ENCODE measurements at places on chromosomes 4 and X.
A peak's percentile ranks its signal among the peaks of the same experiment; 100 is the strongest.

GRCh38 chrX:11438767-11439166 lies 145.6 kb downstream of the AMELX start:
- no peak for DNase-seq

- DNase-seq = no peak
These were observed 55.5 kb downstream of the SHISA3 start for GRCh38 chr4:42452823-42453222.

DNA sequence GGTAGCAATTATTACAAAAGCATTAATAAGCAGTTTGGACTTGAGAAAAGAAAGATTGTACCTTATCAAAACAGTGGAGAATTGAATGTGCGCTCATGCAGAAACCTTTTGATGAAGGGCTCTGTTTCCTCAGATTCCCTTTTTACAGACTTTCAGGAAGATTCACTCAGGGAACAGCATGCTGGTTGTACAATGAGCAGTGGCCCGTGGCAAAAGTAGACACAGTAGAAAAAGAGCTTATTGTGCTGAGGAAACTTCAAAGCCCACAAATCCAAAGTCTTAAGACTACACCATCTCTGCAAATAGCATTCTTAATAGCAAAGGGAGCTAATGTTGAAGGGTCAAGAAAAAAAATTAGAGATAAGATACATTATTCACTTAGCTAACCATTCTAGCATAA lies 858.9 kb downstream of the PDHA2 start:
- no peak for DNase-seq

DNA sequence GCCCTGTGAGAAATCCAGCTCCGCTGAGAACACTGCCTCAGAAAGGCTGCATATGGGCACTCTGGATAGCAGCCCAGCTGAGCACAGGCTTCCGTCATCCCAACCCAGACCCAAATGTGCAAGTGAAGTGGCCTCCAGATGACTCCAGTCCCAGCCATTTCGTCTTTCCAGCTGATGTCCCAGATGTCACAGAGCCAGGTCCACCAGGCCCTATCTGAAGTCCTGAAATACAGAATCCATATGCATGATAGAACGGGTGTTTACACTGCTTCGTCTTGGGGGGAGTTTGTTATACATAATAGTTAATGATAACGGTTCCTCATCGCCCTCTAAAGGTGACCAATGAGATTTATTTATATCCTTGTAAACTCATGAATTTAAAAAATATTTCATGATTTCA lies 72.6 kb upstream of the TRIM2 start:
- no peak for DNase-seq

GRCh38 chr4:85024671-85025070 lies 58.2 kb upstream of the WDFY3 start:
- DNase-seq = no peak

- no peak for DNase-seq
These were observed 16.0 kb downstream of the AMELX start for GRCh38 chrX:11309220-11309619.

GRCh38 chr4:173932701-173933100 lies 350.8 kb downstream of the FBXO8 start:
- no peak for DNase-seq

DNA sequence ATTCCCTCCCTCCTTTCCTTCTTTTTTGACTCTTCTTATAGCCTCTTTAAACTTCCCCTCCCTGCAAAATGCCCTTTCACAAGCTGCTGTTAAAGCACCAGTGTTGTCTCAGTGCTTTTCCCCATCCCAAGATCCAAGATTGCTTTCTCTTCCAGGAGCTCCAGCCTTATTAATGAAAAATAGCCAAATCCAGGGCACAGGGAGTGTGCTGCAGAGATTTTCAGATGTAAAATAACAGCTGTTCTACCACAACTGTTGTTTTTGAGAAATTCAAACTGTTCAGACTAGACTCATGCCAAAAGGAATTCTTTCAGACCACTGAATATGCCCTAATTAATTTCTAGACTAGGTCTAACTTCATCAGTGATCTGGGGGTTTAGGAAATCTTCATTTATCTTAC lies 47.0 kb upstream of the GPC3 start:
- DNase-seq = no peak

DNA sequence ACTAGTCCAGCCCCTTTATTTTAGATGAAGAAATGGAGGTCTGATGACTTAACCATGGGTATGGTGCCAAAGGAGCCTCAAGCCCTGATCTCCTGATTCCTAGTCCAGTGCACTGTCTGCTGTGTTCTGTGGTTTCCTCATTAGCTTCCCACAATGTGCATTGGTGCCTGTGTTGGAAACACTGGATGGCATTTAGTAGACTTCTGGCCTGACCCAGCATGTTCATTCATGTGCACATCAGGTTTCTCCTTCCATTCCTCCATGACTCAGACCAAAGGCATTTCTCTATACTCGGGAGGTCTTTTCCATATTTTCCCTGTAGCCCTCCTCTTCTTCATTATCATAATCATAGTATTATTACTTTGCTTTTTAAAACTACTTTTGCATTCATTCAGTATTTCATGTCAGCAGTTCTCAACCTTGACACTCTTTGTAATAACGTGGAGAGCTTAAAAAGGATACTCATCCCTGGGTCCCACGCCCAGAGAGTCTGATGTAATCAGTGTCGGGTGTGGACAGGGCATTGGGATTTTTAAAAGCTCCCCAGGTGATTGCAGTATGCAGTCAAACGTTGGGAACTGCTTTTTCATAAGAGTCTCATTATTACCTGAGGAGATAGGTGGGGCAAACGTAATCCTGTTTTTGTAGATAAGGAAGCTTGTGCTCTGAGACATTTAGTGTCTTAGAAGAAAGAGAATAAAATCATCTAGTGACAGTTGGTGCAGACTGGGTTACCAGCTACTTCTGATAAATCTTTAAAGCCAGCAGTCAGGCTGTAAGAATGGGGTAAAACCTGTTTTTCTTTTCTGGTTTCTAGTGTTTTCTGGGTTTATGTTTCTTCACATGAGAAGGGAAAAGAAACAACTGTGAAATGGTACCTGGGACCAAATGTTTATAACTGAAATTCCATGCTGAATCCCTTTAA lies 40.9 kb upstream of the XK start:
- DNase-seq = no peak

DNA sequence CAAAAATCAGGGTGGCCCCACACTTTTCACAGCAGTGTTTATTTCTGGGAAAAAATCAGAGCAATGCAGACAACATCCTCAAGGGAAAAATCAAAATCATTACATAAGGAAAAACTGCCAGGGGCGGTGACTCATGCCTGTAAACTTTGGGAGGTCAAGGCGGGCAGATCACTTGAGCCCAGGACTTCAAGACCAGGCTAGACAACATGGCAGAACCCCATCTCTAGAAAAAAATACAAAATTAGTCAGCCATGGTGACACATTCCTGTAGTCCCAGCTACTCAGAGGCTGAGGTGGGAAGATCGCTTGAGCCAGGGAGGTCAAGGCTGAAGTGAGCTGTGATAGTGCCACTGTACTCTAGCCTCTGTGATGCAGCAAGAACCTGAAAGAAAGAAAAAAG lies 102.8 kb downstream of the NAF1 start:
- no peak for DNase-seq

GRCh38 chr4:42637867-42638266 lies 19.0 kb downstream of the ATP8A1 start:
- DNase-seq = no peak

GRCh38 chr4:127846765-127847164 lies 33.9 kb upstream of the PLK4 start:
- DNase-seq = no peak

- no peak for DNase-seq
These were observed 585.0 kb downstream of the STPG2 start for GRCh38 chr4:97558204-97558778.

GRCh38 chr4:144410230-144410783 lies 235.6 kb upstream of the HHIP start:
- no peak for DNase-seq

GRCh38 chrX:12497832-12498591 lies 293.2 kb upstream of the PRPS2 start:
- no peak for DNase-seq

- DNase-seq = no peak
These were observed 152.6 kb downstream of the MAGEB17 start for GRCh38 chrX:16319929-16320328.

- DNase-seq = no peak
These were observed 31.2 kb downstream of the TMEM31 start for GRCh38 chrX:103741879-103742278.

DNA sequence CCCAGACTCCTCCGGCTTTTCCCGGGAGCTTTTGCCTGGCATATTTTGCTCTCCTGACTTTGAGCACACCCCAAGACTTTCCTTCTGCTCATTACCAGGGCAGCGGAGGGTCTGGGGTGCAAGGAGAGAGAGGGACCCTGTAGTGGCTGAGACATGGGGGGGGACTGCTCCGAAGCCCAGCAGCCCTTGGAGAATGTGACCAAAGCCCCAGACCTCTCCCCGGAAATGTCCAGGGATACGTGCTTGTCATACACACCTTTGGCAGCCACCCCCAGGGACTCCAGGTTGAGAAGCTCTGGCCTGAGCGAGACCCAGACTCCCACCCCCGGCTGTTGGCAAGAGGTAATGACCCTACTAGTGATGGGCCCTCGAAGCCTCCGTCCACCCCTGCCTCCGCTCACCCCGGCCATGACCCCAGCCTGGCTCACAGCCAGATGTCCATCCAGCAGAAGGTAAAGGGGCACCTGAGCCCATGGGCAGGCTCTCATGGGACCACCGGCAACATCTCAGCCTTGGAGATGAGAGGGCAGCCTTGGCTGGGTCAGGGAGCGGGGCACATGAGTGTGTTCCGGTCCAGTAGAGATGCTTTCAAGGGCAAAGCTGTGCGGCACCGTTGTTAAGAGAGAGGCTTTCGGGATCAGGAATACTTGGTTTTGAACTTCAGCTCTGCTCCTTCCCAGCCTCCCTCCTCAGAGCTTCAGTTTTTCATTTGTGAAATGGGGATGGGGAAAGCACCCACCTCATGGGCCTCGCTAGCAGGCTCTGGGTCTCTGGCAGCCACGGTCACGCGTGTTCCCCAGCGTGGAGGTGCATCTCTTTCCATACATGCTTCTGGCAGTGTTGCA lies 2.0 kb downstream of the PSAPL1 start:
- DNase-seq = no peak

GRCh38 chr4:24937176-24937916 lies 24.5 kb upstream of the CCDC149 start:
- DNase-seq = no peak

- DNase-seq = no peak
These were observed 19.6 kb downstream of the CLCN4 start for GRCh38 chrX:10176121-10177003.

DNA sequence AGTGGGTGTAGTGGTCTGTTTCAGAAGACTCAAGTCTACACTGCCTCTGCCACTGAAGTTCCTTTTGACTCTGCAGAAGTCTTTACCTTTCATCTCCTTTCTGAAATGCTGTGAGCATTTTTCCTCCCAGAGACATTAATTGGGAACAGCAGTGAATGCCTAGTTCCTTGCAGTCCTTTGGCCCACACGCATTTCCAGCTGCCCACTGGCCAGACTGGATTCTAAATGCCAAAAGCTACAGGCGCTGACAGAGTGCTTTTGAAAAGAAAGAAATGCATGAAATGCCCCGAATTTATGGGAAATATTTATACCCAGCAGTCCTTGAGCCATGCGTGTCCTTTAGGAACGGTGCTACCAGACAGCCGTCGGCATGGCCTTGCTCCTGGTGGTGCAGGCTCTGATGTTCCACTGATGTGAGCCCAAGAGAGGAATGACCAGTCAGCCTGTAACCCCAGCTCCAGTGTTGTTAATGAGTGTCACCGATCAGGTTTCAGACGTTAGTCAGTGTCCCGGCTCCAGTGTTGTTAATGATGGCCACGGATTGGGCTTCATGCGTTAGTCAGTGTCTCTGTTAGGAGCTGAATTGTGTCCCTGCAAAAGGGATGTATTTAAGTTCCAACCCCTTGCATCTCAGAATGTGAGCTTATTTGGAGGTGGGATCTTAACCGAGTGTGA lies 132.6 kb downstream of the TBL1X start:
- no peak for DNase-seq

DNA sequence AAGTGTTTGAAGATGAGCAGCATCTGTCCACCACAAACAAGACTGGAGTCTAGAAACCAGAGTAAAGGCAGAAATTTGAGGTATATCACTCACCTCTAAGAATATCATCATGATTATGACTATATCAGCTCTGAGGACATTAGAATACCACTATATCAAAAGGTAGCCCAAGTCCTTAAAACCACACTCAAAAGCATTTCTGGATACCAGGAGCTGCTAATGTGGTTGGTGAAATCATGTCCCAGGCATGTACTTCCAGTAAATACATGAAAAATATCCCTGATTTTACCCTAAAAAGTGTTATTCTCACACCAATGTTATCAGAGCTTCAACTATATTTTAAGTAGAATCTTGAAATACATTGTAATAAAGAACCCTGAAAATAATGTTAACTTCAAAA lies 136.3 kb upstream of the SMAD1 start:
- no peak for DNase-seq

GRCh38 chr4:77197831-77198230 lies 40.8 kb downstream of the CCNG2 start:
- DNase-seq = no peak

DNA sequence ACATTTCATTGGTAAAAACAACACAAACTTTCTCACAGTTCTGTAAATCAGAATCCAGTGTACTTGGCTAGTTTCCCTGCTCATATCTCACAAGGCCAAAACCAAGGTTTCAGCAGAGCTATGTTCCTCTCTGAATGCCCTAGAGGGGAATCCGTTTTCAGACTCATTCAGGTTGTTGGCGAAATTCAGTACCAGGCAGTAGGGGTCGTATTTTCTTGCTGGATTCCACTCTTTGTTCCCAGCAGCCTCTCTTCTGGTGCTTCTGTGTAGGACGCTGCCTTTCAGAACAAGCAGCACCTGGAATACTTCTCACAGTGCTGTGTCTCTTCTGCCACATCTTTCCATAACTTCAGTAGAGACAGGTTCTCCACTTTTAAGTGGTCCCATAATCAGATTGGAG lies 351.9 kb downstream of the PCDH18 start:
- peak; percentile 17 for DNase-seq

DNA sequence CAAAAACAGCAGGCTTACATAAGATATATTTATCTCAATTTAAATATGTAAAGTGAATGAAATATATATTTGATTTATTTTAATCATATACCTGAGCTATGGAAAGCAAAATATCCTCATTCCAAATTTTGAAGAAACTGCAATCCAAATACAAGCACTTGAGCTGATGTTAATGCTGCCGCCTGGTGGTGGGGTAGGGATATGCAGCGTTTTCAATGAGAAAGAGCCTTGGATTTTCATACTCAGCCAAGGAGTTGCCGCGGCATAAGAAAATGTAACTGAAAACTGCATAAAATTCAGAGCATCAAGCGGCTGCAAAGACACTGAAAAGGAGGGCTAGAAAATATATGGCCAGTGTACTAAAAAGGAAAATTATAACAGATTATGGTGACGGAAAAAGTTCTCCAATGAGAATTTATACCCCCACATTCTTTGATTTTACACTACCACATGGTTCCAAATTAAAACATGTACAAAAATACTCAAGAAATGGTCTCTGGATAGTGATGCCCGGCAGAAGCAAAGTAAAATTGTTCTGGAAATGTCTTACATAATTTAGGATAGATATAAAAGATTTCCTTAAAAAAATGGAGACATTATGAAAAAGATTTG lies 660.3 kb upstream of the PITX2 start:
- DNase-seq = peak; percentile 29

GRCh38 chr4:187236209-187236890 lies 512.7 kb upstream of the FAT1 start:
- DNase-seq = no peak

GRCh38 chrX:10420134-10420533 lies 200.3 kb downstream of the MID1 start:
- no peak for DNase-seq
